ENCODE measurements at places on chromosomes 6 and 20. TPM values are rescaled to one million over a fixed set of nuclear protein-coding genes. Genes with fewer than 3 reads are reported as not detected.

GRCh38 chr6:132805548-132805947, 7.1 kb upstream of the SLC18B1 start:
- DNase-seq = no peak

DNA sequence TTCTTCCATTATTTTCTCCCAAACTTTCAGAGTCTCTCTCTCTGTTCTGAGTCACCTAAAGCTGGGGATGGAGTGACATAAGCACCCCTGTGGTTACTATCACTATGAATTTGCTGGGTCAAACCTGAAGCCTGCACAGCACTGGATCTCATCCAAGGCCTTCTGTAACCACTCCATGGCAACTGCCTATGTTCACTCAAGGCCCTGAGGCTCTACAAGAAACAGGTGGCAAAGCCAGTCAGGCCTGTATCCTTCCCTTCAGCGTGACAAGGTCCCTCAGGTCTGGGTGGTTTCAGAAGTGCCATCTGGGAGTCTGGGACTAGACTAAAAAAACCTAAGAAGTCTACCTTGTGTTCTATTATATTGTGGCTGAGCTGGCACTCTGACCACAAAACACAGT, 1278.8 kb upstream of the EYS start:
- no peak for DNase-seq

The EMILIN3 gene
- total RNA-seq = not detected

The RAET1L gene
- 1.2 TPM for total RNA-seq
